GM23248 (cell line): ENCODE measurements at places on chromosomes 6 and 20. TPM values are rescaled to one million over a fixed set of nuclear protein-coding genes. Genes with fewer than 3 reads are reported as not detected.
A peak's percentile ranks its signal among the peaks of the same experiment; 100 is the strongest.

The DDO gene
- total RNA-seq = not detected in 2 replicates

The RIMS4 gene
- 0.22 TPM in 1 of 2 replicates, not detected in the other for total RNA-seq

The SAMD3 gene
- total RNA-seq = 0.32 and 11.3 TPM in 2 replicates

DNA sequence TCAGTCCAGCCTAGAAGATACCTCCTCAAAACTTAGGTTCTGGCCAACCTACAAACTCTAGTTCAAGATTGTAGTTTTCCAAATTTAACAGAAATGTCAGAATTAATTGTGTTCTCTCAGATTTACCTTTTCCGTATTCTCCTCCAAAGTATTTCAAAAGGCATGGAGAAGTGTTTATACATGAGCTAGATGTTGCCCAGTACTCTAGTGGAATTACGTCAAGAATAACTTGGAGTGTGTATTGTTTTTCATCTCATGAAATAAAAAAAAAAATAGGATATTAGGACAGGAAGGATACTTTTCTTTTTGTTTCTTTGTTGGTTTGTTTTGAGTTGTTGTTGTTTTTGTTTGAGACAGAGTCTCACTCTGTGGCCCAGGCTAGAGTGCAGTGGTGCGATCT lies 32.3 kb upstream of the MARCKS start:
- no peak overlapping the region for H3K4me3 ChIP-seq
- no peak overlapping the region for H3K27ac ChIP-seq
- H3K27me3 ChIP-seq = no peaks in the 10 kb centered on the region
- no peak for DNase-seq
- H3K4me1 ChIP-seq = peaks cover 14% of the 10 kb centered on the region
- no peaks in the 10 kb centered on the region for H3K36me3 ChIP-seq

DNA sequence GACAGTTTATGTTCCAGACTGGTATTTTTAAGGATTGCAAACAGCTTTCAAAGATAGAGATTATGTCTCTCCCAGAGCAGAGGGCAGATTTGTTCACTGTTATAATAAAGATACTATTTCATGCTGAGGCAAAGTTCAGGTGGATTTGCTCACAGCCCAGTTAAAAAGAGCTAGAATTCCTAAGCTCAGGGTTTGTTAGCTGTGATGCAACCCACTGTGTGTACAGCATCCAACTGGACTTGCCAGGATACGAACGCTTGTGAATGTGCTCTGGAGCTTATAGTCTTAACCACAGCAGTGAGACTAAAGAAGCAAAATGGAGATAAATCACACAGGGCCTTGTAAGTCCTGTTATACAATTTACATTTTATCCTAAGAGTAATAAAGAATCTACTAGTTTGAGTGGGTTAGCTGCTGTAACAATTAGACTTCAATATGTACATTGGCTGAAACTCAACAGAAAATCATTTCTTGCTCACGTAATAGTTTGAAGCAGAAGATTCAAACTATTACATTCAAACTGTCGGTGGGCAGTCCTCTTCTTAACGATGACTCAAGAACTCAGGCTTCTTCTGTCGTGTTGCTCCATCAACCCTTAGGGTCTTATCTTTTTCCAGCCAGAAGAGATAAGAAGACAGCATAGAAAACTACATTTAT lies 204.0 kb upstream of the PLN start:
- H3K27me3 ChIP-seq = no peaks in the 10 kb centered on the region
- no peaks in the 10 kb centered on the region for H3K4me1 ChIP-seq
- H3K36me3 ChIP-seq = no peaks in the 10 kb centered on the region
- no peak for DNase-seq
- H3K27ac ChIP-seq = no peak overlapping the region

GRCh38 chr6:114304304-114304887 lies 38.4 kb downstream of the HS3ST5 start:
- no peaks in the 10 kb centered on the region for H3K27me3 ChIP-seq
- peak; percentile 52 for DNase-seq

DNA sequence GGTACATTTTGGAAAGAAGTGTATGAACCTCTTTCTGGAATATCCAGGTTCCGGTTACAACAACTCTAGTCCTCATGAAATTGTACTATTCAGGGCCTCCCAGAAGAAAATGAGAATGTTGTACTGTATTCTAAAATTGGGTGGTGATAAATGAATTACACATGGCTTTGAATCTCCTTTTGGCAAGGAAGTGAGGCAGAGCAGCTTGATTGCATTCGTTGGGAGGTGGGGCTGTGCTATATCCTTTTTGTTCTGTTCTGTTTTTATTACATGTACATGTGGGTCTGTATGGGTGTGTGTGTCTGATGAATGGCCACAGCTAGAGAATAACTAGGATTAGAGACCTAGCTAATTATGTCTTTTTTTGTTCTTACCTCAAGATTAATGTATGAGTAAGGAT lies 37.8 kb upstream of the SNRPB2 start:
- H3K4me3 ChIP-seq = no peak overlapping the region
- 0 out of 2 replicates have a peak, but pooled peaks cover 2% of the 10 kb centered on the region for H3K27me3 ChIP-seq
- H3K4me1 ChIP-seq = no peaks in the 10 kb centered on the region
- H3K36me3 ChIP-seq = no peaks in the 10 kb centered on the region

GRCh38 chr6:158004701-158005095 lies 23.0 kb downstream of the SYNJ2 start:
- H3K4me3 ChIP-seq = no peak overlapping the region
- no peaks in the 10 kb centered on the region for H3K27me3 ChIP-seq
- H3K36me3 ChIP-seq = no peaks in the 10 kb centered on the region
- peak overlapping the region; percentile 100 for H3K27ac ChIP-seq
